ENCODE measurements at places on chromosomes 2 and 18.

GRCh38 chr18:34787931-34788532 lies 77.9 kb downstream of the DTNA start:
- peak; percentile 62 for DNase-seq

DNA sequence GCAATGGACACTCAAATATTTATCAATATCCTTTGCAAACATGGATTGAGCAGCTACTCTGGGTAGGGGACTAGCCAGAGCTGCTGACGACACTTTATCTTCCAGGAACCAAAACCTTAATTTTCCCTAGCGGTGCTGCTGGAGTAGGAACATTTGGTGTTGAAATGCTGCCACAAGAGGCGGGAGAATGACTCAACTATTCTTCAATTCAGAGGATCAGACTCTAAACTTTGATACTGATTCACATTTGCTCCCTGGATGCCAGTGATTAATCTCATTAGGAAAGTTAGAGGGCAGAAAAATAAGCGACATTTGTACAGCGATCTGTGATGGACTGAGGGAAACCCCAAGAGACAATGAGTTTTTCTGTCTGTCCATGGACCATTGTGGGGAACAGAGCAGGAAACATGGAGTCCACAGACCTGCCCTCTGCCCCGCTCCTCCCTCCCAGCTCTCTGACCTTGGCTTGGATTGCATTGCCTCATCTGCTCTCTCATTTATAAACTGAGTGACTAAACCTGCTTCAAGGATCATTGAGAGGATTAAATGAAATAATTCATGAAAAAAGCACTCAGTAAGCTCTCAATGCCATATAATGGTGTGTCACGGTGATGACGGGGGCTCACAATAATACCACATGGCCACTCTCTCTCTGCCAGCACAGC lies 12.6 kb upstream of the EPB41L3 start:
- peak; percentile 51 for DNase-seq

DNA sequence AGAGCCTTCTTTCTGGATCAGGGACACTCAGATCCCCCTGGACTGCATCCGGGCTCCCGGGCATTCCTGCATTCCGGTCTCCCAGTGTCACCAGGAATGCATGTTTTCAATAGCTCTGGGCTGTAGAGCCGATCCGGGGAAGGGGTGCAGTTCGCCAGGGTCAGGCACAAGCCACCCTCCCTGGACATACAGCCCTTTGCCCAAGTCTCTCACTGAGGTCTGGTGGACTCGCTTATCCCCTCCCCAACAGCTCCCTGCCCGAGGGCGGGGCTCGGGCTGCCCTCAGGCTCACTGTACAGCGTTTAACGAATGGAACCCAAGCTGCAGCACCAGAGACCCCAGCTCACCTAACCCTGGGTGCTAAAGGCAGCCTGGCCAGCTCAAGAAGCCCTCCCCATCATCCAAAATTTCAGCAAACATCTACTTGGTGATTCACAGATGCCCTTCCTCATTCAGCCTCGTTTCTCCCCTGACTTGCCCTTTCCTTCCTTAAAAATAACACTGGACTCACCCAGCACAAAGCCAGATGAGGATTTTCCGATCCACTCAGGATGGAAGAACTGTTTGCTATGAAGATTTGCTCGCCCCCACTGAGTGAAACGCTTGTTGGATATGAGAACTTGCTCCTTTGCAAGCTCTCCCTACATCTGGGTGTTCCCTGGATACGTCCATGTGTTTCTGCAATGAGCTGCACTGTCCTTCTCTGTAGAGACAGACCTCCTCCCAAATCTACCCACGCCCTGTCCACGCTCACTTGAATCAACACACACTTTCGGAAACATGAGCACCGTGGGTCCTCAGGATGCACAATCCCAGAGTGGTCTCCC lies 58.1 kb downstream of the PXDN start:
- no peak for DNase-seq

- DNase-seq = no peak
These were observed 397.9 kb upstream of the RGPD4 start for GRCh38 chr2:107428781-107429180.

GRCh38 chr2:18503376-18504228 lies 56.9 kb downstream of the RDH14 start:
- DNase-seq = no peak

DNA sequence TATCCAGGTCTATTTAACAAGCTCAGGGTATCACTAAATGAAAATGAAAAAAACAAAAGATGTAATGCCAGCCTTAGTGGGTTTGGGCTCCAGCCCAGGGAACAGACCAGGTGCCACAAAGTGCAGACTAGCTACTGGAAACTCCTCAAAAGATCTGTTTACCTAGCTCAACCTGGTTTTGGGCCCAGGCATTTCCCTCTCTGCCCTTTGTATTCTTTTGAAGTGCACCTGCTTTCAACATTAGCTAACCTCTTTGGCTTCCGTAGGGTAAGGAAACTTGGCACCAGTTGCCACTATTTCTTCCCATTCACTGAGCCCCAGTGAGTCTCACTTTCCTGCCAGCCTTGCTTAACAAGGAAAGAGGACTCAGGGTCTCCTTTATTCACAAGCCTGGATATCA lies 123.6 kb upstream of the CDCA7 start:
- DNase-seq = no peak

DNA sequence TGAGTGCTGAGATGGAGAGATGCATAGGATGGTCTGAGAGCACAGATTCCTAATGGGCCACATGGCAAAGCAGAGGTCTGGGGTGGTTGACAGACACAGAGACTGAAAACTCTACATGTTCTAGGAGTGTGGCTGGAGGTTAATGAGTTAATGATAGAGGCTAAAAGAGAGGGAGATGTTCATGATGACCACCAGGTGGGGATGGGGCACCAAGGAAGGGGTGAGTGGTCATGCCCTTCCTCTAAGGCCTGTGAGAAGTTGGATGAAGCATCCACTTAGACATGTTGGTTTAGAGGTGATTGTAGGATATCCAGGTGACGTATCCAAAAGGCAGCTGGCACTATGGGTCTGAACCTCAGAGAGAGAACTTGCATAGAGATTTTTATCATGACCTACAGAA lies 102.1 kb downstream of the LRP2 start:
- no peak for DNase-seq

GRCh38 chr2:190648289-190649034 lies 421 bp upstream of the NAB1 start:
- DNase-seq = peak; percentile 88

GRCh38 chr2:132521341-132521740 lies 104.7 kb downstream of the GPR39 start:
- DNase-seq = no peak

- DNase-seq = no peak
These were observed 56.4 kb downstream of the ZFP36L2 start for GRCh38 chr2:43169987-43170386.

GRCh38 chr18:43680096-43680495 lies 402.8 kb upstream of the SYT4 start:
- no peak for DNase-seq

GRCh38 chr18:59372975-59373374 lies 13.9 kb upstream of the LMAN1 start:
- no peak for DNase-seq

GRCh38 chr2:37825586-37825985 lies 99.5 kb upstream of the RMDN2 start:
- no peak for DNase-seq

- DNase-seq = no peak
These were observed 21.6 kb downstream of the ASAP2 start for GRCh38 chr2:9228088-9228751.

- DNase-seq = peak; percentile 36
These were observed 17.6 kb upstream of the CASP8 start for GRCh38 chr2:201242571-201243277.

- DNase-seq = no peak
These were observed 103.3 kb upstream of the ID2 start for GRCh38 chr2:8578335-8579244.

- DNase-seq = no peak
These were observed 1292.2 kb upstream of the ZEB2 start for GRCh38 chr2:145812165-145812554.

- no peak for DNase-seq
These were observed 232.0 kb upstream of the NRXN1 start for GRCh38 chr2:51263951-51264350.

DNA sequence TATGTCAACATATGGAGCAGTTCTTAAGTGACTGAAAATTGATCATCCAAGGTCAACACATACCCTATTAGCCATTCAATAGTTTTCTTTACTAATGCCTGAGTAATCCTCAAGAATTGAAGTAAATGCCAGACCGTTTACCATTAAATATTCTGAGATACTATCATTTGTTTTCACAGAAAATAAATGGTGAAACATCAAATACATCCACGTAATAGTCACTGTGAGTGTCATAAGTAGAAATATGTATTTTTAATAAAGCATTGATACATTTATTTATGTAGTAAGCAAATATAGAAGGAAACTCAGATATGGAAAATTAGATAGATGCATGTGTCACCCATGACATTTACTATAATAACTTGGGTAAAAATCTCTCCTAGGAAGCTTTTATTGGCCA lies 927.8 kb upstream of the NRXN1 start:
- DNase-seq = no peak

- DNase-seq = peak; percentile 86
These were observed 24.2 kb upstream of the CPO start for GRCh38 chr2:206915121-206915520.

- DNase-seq = no peak
These were observed 191.8 kb upstream of the LRRTM1 start for GRCh38 chr2:80496346-80496745.

DNA sequence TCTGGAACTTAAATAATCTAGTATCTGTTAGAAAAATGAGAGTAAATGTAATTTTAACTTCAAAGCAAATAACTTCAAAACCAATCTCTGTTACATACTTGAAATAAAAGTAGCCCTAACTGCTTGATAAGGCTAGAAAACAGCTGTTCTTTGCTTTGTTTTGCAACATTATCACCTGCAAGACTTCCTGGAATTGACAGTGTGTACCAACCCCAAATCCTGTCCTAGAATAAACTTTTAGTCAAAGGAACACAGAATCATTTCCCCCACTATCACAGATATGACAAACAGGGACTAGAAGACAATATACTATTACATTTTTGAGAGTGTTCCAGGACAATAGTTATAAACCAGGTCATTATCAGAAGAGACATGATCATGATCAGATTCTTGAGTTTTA lies 105.3 kb upstream of the PGAP1 start:
- DNase-seq = no peak

GRCh38 chr2:57429831-57430230 lies 616.8 kb upstream of the VRK2 start:
- DNase-seq = peak; percentile 91

- no peak for DNase-seq
These were observed 100.4 kb downstream of the ACOXL start for GRCh38 chr2:110832740-110833139.

DNA sequence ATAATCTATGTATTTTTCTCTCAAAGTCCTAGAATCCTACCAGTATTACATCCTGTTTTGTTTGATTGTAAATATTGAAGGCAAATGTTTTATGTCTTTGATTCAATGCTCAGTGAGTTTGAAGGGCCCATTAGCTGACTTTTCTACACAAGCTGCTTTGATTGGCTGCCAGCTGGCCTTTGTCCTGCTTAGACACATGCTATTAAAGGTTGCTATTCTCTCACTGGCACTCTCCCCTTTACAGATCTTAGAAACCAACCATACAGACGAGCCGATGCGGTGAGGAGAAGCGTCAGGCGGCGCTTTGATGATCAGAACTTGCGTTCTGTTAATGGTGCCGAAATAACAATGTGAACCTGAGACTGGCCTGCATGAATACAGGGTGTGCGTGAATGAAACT lies 69.7 kb downstream of the PRPF40A start:
- no peak for DNase-seq

GRCh38 chr2:197710424-197711042 lies 5.4 kb downstream of the MARS2 start:
- no peak for DNase-seq

DNA sequence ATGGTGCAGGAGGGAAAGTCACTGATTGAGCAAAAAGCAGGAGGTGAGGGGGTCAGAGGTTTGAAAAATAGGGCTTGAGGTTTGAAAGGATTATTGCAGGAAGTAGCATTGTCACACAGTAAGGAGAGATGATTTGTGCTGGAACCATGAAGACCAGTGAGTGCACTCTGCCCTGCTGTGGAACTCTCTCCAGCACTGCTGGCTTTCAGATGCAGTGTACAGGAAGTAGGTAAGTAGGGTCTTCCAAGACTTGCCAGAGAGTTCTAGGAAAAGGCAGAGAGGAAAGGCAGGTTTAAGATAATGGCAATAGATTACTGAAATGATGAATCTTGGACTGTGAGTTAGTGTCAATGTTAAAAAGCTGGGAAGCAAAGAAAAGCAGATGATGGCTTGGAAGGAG lies 11.2 kb downstream of the SP110 start:
- DNase-seq = no peak

- no peak for DNase-seq
These were observed 129.4 kb downstream of the DTNB start for GRCh38 chr2:25543939-25544338.

- peak; percentile 3 for DNase-seq
These were observed 170.1 kb upstream of the REV1 start for GRCh38 chr2:99659874-99660273.

DNA sequence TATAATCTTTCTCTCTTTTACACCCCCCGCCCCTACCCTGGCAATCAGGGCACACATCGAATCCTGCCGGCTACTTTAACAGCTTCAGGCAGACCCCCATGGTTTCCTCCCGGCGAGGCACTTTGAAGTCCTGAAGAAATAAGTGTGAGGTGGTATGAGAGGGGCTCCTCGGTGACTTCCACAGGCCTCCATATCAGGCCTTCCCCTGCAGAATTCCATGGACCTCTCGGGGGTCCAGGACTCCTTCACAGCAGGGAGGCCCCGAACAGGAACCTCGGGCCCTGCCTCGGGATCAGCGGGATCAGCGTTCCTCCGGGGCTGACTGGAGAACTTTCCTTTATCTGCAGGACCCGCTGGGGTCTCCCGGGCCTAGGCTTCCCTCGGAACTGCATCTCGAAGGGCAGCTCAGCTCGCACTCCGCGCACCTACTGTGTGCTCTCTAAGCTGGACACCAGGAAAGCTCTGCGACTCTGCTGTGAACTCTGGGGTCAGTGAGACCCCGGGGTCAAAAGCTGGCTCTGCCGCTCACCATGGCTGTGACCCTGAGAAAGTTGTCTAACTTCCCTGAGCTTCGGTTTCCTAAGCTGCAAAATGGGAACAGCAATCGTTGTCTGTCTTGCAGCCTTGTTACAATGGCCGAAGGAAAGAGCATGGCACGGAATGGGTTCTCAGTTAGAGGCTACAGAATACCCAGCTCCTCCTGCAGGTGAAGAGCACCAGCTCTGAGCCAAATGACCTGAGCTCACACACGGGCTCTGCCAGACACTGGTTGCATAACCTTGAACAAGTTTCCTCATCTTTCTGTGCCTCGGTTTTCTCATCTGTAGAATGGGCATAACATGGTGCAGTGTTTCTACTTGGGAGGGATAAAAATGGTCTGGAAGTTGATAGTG lies 97.4 kb upstream of the ID2 start:
- no peak for DNase-seq

GRCh38 chr2:201007584-201007998 lies 44.1 kb upstream of the ORC2 start:
- DNase-seq = no peak

- DNase-seq = no peak
These were observed 1499.0 kb upstream of the TMEFF2 start for GRCh38 chr2:193693758-193694157.
